Right forelimb (tissue), 1 donor: ENCODE measurements at places on chromosomes 7 and 10.
A peak's percentile ranks its signal among the peaks of the same experiment; 100 is the strongest.

DNA sequence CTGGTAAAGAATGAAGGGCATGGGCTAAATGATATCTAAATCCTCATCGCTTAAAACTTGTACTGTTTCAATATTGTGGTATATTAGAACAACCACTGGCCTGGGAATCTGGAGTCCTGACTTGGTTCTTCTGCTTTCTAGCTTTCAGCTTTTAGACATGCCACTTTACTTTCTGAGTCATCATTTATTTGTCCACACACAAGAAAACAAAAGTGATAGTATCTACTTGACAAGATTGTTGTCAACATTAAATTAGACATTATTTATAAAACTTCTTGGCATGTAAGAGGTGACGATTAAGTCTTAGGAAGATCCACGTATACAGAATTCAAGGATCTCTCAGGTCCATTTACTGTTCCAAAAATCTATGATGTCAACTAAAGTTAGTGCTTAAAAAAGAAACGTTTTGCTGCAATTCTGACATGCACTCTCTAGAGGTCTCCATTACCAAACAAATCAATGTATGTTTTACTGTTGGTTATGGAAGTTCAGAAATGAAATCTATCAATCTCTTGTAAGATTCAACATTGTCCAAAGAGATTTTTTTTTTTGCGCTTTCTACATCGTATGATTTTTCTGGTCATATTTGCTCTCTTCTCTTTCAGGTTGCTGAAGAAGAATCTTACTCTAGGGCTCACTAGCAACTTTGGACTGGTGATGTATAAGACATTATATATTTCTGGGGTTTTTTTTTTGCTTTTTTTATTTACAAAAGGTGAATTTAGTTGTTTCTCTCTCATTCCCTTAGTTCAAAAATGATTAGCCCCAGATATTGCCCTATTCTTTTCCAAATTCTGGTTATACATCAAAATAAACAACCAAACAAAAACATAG lies 53.6 kb upstream of the DYNC1I1 start:
- no peak for DNase-seq

DNA sequence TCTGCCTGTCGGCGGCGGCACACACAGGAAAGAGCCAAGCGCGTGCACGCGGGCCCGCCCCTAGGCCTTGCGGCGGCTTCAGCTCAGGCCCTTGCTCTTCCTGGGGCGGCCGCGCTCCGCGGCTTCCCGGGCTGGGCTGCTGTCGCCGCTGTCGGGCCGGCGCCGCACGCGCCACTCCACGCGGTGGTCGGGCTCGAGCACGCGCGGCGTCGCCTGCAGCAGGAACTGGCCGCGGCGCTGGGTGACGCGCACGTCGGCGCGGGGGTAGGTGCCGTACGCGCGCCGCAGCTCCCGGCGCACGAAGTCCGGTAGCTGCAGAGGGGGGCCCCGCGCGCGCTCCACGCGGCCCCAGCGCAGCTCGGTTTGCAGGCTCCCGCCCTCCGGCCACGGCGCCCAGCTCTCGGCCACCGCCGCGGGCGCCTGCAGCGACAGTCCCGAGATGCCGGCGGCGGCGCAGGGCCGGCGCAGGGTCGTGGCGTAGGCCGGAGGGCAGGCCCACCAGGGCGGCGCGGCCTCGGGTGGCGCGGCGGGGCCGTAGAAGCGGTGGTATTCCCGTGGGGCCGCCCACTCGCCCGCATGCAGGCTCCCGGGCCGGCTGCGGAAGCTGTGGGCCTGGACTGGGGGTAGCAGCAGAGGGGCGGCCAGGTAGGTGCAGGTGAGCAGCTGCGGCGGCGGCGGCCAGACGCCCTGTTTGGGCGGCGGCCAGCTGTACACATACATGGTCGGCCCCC lies 804 bp downstream of the C10orf95 start:
- DNase-seq: peak; percentile 87

GRCh38 chr10:109929501-109930219 lies 6.3 kb upstream of the XPNPEP1 start:
- DNase-seq: no peak

DNA sequence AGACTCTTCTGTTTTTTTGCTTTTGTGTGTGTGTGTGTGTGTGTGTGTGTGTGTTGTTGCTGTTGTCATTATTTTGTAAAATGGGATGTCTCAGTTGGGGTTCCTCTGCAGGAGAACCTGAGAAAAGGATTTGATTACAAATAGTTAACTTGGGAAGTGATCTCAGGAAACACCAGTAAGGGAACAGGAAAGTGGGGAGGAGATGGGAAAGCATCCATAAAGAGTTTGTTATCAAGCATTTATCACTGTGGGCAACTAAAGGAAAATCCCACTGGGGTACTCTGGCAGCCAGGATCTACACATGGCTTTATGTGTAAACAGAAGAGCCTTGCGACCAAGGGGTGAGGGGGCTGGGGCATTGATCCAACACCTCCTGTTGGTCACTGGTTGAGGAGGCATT lies 485.4 kb downstream of the KCNMA1 start:
- DNase-seq: no peak
